AG09319 (cell line): ENCODE measurements at places on chromosomes 2 and 18.
A peak's percentile ranks its signal among the peaks of the same experiment; 100 is the strongest.

- DNase-seq = no peak
Measured at GRCh38 chr18:21389283-21389682, 147.3 kb downstream of the GREB1L start.

DNA sequence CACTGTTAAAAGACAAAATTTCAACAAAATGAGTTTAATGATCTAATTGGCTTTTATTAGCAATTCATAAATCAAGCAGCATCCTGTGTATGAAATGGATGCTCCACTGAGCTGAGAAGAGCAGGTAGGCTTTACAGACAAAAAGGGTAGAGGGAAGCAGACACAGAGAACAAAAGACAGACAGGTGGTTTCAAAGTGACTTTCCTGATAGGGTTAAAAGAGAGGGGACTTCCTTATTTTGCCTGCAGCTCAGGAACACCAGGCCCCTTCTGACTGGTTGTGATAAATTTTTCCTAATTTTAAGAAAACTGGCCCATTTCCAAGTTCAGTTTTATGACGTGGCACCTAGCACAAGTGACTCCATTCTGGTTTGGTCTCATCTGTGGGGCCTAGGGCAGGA, 11.9 kb downstream of the TEX51 start:
- DNase-seq = no peak

- no peak for DNase-seq
Measured at GRCh38 chr2:99490623-99491461, 1.0 kb upstream of the REV1 start.

- DNase-seq = no peak
Measured at GRCh38 chr2:37244755-37245154, 13.3 kb downstream of the NDUFAF7 start.

DNA sequence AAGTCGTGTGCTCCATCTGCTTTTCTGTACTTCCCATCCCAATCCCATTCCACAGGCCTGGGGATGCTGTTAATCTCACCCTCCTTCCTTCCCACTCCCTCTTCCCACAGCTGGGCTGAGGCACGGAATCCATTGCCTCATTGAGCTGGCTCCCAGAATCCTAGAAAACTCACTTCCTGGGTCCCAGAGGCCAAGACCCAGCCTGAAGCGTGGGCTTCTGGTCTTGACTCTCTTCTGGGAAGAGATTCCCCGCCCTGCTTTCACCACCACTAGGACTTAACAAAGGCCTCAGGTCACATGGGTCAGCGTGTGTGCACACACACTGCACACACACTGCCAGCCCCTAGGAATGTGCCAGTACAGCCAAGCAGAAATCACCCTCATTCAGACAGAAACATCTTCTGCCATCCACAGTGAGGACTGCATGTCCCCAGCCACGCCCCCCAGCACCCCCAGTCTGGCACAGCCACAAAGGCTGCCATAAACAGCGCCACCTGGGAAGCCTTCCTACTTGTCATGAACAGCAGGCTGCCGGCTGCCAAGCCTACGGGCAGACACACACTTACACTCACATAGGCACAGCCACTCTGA, 165.8 kb downstream of the TNS1 start:
- peak; percentile 52 for DNase-seq

- DNase-seq = no peak
Measured at GRCh38 chr2:71859211-71859847, 288.3 kb downstream of the CYP26B1 start.

DNA sequence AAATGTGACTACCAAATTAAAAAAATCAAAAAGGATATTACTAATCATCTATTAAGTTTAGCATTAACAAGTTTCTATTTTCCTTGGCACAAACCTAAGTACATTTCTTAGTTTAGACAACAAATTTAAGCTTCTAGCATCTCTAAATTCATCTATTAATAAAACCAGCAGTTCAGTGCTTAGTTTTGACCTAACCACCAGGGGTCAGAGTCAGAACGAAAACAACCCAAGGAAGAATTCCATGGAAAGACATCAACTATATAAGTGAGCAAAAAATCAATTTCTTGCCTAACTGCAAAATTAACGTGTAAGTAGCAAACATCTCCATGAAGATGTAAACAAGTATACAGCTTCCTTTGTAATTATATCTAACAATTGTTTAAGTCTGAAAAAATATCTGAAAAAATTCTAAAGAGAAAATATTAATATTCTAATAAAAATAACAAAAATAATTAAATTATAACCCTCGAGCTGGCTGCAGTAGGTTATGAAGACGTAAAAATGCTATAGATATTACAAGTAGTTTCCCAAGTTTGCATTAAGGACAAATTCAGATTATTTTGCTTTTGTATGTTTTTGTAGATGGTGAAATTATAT, 83.7 kb downstream of the CERKL start:
- no peak for DNase-seq
